ENCODE measurements at places on chromosomes 13 and 19. TPM values are rescaled to one million over a fixed set of nuclear protein-coding genes. Genes with fewer than 3 reads are reported as not detected.

GRCh38 chr13:33884531-33885220, 66.7 kb downstream of the RFC3 start:
- DNase-seq: no peak

- no peak for DNase-seq
Measured at GRCh38 chr13:70964124-70964523, 855.9 kb upstream of the KLHL1 start.

DNA sequence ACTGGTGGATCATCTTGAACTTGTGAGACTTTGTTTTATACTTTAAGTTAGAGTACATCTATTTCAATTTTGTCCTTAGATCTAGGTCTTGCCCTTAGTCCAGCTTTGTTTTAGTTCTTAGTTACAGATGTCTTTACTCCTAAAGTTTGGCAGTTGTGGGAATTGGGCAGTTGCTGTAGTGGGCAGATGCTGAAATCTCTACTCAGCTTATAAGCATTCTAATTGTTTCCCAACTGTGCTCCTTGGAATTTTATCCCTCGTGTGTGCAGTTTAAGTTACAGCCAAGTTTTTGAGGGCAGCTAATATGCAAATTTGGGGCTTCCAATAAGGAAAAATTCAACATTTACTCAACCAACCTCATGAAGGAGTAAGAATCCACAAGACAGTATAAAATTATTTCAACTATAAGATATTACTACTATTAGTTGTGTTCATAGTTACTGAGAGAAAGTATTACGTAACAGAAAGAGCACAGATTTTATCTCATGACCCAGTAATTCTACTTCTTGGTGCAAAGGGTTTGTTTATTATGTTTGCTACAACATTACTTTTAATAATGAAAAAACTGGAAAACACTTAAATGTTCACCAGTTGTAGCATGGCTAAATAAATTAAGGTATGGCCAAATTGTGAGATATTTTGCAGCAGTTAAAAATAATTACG, 32.9 kb downstream of the CCDC122 start:
- DNase-seq: no peak

- DNase-seq: no peak
Measured at GRCh38 chr13:113544071-113544891, 40.3 kb upstream of the TFDP1 start.

DNA sequence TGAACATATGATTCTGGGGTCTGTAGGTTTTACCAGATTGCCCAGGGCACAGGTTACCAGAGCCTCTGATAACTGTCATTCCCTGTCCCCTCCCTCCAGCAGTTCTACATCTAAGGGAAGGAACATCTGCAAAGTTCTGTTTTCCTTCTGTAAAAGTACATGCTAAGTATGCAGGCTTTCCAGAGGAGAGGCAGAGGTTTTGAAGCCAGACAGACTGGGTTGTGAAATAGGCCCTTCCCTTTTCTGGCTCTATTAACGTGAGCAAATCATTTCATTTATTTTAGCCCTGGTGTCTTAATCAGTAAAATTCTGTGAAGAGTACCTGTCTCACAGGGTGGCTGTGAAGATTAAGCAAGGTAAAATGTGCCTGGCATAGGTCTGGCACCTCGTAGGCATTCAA, 66.1 kb upstream of the C1QTNF9 start:
- no peak for DNase-seq

DNA sequence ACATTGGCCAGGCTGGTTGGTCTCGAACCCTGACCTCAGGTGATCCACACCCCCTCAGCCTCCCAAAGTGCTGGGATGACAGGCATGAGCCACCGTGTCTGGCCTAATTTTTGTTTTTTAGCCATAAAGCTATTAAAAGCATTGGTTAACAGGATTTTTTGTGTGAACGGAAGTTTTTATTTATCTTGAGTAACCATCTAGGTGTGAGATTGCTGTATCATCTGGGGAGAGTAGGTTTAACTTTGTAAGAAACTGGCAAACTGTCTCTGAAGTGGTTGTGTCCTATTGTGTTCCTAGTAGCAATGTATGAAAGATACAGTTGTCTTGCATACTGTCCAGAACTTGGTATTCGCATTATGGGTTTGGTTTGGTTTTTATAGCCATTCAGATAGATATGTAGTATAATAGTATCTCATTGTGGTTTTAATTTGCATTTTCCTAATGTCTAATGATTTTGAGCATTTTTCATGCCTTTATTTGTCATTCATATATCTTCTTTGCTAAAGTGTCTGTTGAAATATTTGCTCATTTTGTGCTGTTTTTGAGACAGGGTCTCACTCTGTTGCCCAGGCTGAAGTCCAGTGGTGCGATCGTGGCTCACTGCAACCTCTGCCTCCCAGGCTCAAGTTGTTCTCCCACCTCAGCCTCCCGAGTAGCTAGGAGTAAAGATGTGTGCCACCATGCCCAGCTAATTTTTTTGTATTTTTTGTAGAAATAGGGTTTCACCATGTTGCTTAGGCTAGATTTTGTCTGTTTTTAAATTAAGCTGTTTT, 13.5 kb upstream of the PLEKHF1 start:
- no peak for DNase-seq

GRCh38 chr13:67390462-67391086, 160.4 kb upstream of the PCDH9 start:
- peak; percentile 9 for DNase-seq

GRCh38 chr13:43170506-43170905, 147.1 kb downstream of the DNAJC15 start:
- DNase-seq: no peak

GRCh38 chr19:10184636-10185035, 10.1 kb downstream of the DNMT1 start:
- no peak for DNase-seq

DNA sequence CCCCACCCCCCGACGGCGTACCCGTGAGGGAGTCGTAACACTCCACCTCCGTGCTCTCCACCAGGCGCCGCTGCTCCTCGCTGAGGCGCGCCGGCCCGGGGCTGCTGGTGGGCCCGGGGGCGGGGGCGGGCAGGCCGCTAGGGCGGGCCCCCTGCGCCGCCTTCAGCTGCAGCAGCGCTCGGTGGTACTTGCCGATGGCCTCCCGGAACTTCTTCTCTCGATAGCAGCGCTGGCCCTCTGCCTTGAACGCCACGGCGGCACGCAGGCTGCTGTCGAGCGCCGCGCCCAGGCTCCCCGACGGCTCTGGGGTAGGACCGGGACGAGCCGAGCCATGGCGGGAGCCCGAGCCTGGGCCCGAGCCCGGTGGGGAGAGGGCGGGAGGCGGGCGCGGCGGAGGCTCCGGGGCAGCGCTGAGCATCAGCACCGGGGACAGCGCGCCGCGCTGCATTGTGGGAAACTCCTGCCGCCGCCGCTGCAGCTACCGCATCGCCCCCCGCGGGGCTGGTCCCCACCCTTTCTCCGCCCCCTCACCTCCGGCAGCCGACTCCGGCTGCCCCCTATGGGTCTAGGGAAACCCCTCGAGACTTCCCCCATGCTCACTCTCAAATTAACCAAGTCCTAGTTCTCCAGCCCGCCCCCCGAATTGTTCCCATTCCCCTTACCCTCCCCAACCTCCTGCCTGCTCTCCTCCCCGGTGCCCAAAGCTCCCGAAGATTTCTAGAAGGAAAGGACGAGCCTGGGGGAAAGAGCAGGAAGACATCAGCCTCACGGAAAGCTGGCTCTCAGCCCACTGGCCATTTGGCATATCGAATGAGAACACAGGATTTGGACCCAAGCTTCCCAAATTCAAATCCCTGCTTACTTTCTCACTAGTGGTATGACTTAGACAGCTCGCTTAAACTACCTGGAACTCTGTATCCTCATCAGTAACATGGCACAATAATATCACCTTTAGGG, at the start of gene TTC9B:
Gene TTC9B (minus strand): TSS at position 451 of the 957 bp plus-strand sequence. CDS start 3 bp downstream, at position 448.
- no peak for DNase-seq

- no peak for DNase-seq
Measured at GRCh38 chr19:5093297-5093928, 124.5 kb downstream of the KDM4B start.

DNA sequence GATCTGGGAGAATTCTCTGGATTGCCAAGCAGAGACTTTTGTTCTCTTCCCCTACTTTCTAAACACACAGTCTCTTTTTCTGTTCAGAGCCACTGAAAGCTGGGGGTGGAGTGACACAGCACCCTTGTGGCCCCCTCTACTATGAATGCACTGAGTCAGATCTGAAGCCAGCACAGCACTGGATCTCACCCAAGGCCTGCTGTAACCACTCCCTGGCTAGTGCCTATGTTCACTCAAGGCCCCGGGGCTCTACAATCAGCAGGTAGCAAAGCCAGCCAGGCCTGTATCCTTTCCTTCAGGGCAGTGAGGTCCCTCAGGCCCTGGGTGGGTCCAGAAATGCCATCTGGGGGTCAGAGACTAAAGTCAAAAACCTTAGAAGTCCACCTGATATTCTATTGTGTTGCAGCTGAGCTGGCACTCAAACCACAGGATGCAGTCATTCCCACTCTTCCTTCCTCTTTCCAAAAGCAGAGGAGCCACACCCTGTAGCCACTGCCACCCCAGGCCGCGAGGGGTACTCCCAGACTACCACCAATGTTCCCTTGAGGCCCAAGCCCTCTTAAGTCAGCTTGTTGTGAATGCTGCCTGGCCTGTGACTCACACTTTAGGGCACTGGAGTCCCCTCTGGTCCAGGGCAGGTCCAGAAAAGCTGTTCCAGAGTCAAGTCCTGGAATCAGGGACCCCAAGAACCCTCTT, 110.1 kb upstream of the RXFP2 start:
- DNase-seq: no peak

GRCh38 chr19:39413911-39414608, 1.6 kb downstream of the PLEKHG2 start:
- no peak for DNase-seq

DNA sequence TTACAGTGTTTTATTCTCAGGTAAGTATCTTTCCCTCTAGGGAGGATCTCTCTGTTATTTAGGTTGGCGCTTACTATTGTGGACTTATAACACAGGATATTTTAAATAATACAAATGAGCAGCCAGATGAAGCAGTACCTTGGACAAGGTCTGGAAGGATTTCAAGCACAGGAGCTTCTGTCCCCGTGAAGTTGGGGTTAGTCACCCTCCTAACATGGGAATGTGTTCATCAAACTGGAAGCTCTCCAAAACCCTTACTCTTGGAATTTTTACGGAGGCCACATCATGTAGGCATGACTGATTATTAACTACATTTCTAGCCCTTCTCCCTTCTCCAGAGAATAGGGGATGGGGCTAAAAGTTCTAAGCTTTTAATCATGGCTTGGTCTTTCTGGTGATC, 38.3 kb upstream of the SPRY2 start:
- peak; percentile 69 for DNase-seq

DNA sequence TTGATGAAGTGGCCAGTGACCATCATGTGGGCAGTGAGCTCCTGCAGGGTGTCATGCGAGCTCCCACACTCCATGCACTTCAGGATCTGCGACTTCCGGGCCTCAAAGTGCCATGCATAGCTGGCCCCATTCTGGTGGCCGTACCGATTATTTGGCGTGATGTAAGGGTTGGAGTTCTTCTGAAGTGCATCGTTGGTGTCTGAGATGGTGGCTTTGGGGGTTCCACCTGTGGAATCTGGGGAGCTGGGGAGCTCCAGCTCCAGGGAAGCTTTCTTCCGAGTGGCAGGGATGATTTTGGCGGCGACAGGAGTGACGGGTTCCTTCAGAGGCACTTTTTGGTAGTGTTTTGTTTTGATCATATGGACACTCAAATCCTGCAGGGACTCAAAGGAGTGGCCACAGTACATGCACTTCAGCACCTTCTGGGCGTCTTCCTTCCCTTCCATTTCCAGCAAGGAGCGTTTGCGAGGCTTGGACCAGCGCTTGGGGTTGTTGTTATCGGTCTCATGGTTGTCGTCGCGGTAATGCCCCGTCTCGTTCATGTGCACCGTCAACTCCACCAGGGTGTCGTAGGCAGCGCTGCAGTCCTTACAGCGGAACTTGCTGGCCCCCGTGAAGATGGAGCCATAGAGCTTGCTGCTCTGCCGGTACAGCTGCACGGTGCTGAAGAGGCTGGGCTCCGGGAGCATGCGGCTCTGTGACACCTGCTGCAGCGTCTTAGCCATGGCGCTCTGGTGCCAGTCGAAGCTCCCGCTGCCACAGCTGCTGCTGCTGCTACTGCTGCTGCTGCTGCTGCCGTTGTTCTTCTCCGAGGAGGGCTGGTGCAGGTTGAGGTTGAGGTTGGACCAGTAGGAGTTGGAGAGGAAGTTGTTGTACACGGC, 70.4 kb downstream of the TSHZ3 start:
- no peak for DNase-seq

DNA sequence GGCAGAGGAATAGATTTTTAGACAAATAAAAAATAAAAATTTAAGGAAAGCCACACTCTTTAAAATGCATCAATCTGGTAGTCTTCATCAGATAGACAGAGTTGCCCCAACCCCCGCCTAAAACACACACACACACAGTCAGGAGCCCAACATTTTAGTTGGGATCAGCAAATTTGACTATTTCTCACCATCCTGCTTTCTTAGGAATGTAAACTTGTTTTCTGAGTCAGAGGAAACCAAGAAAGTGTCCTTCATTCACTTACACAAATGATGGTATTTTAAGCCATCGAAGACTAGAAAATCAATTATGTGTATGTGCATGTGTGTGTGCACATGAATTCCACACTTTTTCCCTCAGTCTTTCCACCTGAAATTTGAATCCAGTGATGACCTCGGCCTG, 1657.5 kb downstream of the SLITRK1 start:
- DNase-seq: no peak

GRCh38 chr19:9144920-9145319, 4.7 kb downstream of the ZNF317 start:
- DNase-seq: no peak

- DNase-seq: no peak
Measured at GRCh38 chr19:49502866-49503581, 6.8 kb downstream of the RPS11 start.

- no peak for DNase-seq
Measured at GRCh38 chr13:100722517-100722916, 47.9 kb upstream of the TMTC4 start.

- no peak for DNase-seq
Measured at GRCh38 chr19:42249149-42249750, 5.7 kb downstream of the ERF start.

DNA sequence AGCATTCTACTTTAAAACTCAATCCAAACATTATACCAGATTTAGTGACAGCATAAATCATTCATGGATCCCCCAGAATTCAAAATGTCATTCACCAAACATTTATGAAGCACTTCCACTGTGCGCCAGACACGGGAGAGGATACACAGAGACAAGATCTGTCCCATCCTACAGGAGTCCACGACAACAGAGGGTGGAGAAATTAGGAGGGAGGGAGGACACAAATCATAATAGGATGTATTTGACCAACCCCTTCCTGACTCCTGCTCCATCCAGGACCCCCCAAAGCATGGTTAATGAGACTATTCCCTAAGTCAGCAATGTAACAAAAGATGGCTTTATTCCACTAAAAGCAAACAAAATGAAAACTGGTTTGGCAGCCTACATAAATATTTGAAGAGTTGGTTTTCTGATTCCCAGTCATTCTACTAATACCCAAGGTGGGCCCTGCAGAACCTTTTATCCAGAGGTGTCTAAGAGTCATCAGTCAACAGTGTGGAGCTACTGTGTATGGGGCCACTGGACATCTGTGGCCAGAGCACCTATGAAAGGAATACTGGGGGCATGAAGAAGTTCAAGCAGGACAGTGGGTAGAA, 62.8 kb upstream of the DOCK9 start:
- DNase-seq: no peak

- no peak for DNase-seq
Measured at GRCh38 chr19:11187441-11187840, 9.9 kb downstream of the KANK2 start.

The SGCG gene
- 7.8 TPM for total RNA-seq

The TMEM145 gene
- 4.9 TPM for total RNA-seq

The TUBA3C gene
- not detected for total RNA-seq

The PDE4C gene
- total RNA-seq: 0.34 TPM

The OR7C1 gene
- not detected for total RNA-seq

The ZNF253 gene
- total RNA-seq: 12.1 TPM

The CLIP3 gene
- total RNA-seq: 4.6 TPM

The TNFSF9 gene
- total RNA-seq: 12.3 TPM

The OR4F17 gene
- total RNA-seq: not detected

The CBARP gene
- 5.1 TPM for total RNA-seq

Data from kidney epithelial cell (primary cell).